SK-N-SH (cell line): ENCODE measurements at places on chromosomes 1 and 21.

DNA sequence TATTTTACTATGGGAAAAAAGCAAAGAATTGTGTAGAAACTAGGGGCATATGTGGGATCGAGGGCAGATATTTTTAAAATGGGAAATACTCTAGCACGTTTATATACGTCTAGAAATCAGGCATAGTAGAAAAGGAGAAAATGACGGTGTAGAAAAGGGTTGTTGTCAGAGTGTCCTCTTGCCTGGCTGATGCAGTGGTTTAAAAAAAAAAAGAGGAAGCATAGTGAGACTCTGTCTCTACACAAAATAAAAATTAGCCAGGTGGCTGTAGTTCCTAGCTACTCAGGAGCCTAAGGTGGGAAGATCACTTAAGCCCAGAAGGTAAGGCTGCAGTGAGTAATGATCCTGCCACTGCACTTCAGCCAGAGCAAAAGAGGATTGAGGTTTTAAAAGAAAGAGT is 64.7 kb upstream of the LRRC7 start:
- DNase-seq, result no peak
- no peaks in the 10 kb centered on the region for H3K4me1 ChIP-seq
- H3K27me3 ChIP-seq, result no peaks in the 10 kb centered on the region
- no peak overlapping the region for H3K4me3 ChIP-seq
- no peaks in the 10 kb centered on the region for H3K36me3 ChIP-seq

- H3K27ac ChIP-seq, result no peak overlapping the region
- no peaks in the 10 kb centered on the region for H3K27me3 ChIP-seq
Measured at GRCh38 chr1:33418811-33419210, 12.1 kb downstream of the PHC2 start.

GRCh38 chr21:38139380-38140168 is 117.2 kb upstream of the KCNJ15 start:
- no peak for DNase-seq
- no peaks in the 10 kb centered on the region for H3K36me3 ChIP-seq
- no peak overlapping the region for H3K27ac ChIP-seq
- H3K4me3 ChIP-seq, result no peak overlapping the region

DNA sequence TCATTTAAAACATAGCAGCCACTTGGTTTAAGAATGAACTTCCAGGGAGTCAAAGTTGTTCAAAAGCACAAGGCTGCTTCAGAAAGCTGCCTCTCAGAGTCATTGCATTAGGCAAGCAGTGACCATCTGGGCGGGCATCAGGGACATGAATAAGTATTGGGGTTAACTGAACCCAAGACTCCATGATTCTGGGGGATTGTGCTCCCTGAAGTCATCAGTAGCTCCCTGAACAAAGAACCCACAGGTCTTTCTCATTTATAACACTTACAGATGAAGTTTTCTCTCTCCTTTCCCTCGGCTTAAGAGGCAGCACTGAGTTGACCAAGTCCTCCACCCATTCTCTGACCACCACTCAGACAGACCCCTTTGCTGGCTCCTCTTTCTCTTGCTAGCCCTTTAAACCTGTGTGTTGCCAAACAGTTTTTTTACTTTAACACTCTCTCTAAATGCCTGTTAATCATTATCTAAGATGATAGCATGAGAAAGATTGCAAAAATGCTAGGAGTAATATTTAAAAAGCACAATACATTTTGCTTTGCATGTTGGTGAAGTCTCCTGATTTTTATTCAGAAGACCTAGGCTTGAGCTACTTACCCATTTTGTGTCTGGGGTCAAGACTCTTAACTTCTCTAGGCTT is 77.0 kb upstream of the ARHGAP29 start:
- no peaks in the 10 kb centered on the region for H3K27me3 ChIP-seq
- H3K36me3 ChIP-seq, result no peaks in the 10 kb centered on the region
- DNase-seq, result no peak
- H3K4me1 ChIP-seq, result no peaks in the 10 kb centered on the region
- no peak overlapping the region for H3K27ac ChIP-seq

DNA sequence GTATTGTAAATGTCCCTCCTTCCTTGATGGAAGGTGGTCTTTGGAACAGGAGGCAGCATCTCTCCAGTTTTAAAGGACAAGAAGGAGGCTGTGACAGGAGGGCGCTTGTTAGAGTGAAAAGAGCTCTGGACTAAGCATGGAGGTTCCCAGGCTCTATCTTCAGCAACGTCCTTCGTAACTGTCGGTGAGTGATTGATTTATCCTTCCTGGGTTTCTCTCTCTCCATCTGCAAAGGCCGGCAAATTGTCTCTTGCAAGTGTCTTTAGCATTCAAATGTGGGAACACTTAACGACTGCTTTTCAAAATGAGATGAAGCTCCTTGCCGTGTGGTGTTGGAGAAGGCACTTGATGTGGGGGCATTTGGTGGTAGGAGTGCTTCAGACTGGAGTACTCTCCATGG is 15.2 kb downstream of the S100A11 start:
- H3K27ac ChIP-seq, result no peak overlapping the region
- H3K27me3 ChIP-seq, result peaks cover 62% of the 10 kb centered on the region; the same call in 1 of the 2 replicates
- DNase-seq, result no peak
- no peak overlapping the region for H3K4me3 ChIP-seq

DNA sequence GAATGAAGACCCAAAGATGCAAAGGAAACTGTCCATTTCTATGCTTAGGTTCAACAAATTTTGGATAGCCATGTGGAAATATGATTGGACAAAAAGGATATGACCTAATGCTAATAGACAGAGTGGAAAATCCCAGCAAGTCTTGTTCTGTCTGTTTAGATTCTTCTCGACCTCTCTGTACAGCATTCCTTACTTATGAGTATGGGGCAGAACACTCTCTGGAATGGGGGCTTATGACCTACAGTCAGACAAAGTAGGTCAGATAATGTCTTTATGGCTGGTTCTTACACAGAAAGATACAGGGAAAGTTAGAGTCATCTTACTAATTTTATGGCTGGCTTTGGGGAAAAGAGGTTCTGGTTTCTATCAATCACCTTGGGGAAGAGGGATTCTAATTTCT is 2.8 kb downstream of the GCSAML start:
- no peaks in the 10 kb centered on the region for H3K4me1 ChIP-seq
- H3K4me3 ChIP-seq, result no peak overlapping the region
- H3K27ac ChIP-seq, result no peak overlapping the region
- no peaks in the 10 kb centered on the region for H3K36me3 ChIP-seq
- no peak for DNase-seq

- no peak overlapping the region for H3K27ac ChIP-seq
- no peaks in the 10 kb centered on the region for H3K4me1 ChIP-seq
- no peaks in the 10 kb centered on the region for H3K27me3 ChIP-seq
- H3K4me3 ChIP-seq, result no peak overlapping the region
- DNase-seq, result no peak
Measured at GRCh38 chr21:42735944-42736343, 82.5 kb downstream of the PDE9A start.

GRCh38 chr1:183996040-183996384 is 41.5 kb downstream of the COLGALT2 start:
- H3K27me3 ChIP-seq, result no peaks in the 10 kb centered on the region
- no peaks in the 10 kb centered on the region for H3K36me3 ChIP-seq
- DNase-seq, result no peak
- H3K4me1 ChIP-seq, result no peaks in the 10 kb centered on the region; the same call in 1 of the 2 replicates
